ENCODE measurements at places on chromosomes 16 and 17.

- DNase-seq = no peak
These were observed 15.4 kb downstream of the SPIRE2 start for GRCh38 chr16:89843409-89844350.

DNA sequence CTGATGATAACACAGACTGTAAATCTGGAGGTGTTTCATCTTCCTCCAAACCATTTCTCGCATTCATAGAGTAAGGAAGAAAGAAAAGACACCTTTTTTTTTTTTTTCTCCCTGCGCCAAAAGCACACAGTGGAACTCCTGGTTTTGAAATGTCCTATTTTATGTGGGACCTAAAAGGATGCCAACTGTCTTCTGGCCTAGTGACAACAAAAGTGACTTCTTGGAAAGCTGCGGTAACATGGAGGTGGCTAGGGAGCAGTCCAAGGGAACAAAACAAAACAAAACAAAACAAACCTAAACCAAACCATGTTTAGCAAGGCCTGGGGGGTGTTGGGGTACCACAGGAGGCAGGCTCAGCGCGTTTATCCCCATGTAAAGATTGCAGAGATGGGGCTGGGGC is 174.8 kb downstream of the XYLT1 start:
- DNase-seq = no peak

- DNase-seq = no peak
These were observed 200.5 kb upstream of the ASIC2 start for GRCh38 chr17:33493566-33493965.

- no peak for DNase-seq
These were observed 16.3 kb downstream of the CAVIN1 start for GRCh38 chr17:42406615-42407288.

GRCh38 chr17:27076814-27077213 is 217.1 kb upstream of the WSB1 start:
- DNase-seq = no peak

DNA sequence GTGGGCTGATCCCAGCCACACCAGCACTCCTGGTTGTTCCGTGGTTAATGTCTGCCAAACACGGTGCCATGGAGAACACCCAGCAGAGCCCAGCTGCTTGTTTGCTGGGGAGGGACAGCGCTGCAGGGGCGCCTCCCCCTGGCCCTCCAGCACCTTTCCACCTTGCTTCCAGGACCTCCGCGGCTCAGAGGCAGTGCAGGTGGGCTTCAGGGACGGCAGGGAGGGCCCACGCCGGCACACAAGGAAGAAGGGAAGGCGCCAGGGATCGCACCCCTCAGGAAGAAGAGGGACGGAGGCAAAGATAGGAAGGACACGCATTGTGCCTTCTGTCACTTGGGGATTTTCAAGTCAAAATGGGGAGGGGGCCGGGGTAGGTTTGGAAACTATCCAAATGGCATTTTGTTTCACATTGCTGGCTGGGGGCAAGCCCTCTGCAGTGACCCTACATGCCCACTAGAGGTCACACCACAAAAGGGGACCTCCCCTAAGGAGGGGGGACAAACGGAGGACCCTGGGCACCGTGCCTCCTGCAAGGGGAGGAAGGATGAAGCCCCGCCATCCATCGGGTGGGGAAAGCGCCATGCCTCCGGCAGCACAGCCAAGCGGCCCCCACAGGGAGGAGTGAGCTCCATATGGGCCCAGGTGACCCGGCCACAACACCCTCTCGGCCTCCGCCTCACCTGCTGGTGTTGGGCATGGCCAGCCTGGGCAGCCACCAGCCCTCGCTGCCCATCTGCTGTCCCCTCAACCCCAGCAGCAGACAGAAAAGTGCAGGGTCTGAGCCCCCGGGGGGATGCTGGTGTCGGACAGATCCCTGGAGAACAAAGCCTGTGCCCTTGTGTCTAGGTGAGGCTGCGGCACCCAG is 7.5 kb upstream of the C16orf95 start:
- peak; percentile 31 for DNase-seq

GRCh38 chr17:53426505-53426904 is 396.2 kb upstream of the KIF2B start:
- no peak for DNase-seq

- no peak for DNase-seq
These were observed 191.2 kb upstream of the KIF2B start for GRCh38 chr17:53631486-53631885.
